ENCODE measurements at places on chromosomes 4 and X.

- DNase-seq, result no peak
Observed at GRCh38 chr4:38873290-38873944, 5.8 kb downstream of the FAM114A1 start.

- no peak for DNase-seq
Observed at GRCh38 chr4:2299794-2300193, 37.9 kb upstream of the MXD4 start.

DNA sequence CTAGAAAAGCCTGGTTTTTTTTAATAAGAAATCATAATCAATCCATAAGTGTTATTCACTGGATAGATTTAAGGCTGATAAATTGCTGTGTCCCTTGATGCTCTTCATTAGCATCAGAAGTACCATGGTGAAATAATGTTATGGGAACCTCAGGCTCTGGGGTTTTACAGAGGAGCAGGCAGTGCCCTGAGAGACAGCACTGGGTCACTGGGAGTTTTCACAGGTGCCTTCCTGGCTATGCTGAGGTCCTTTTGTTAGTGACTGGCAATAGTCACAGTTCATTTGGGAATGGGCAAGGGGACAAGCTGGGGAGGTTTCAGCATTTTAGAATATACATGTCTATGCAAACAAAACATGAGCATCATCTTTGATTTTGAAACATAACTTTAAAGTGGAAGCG lies 38.6 kb downstream of the ANK2 start:
- DNase-seq, result no peak

- DNase-seq, result no peak
Observed at GRCh38 chr4:26402458-26402857, 81.6 kb downstream of the RBPJ start.

DNA sequence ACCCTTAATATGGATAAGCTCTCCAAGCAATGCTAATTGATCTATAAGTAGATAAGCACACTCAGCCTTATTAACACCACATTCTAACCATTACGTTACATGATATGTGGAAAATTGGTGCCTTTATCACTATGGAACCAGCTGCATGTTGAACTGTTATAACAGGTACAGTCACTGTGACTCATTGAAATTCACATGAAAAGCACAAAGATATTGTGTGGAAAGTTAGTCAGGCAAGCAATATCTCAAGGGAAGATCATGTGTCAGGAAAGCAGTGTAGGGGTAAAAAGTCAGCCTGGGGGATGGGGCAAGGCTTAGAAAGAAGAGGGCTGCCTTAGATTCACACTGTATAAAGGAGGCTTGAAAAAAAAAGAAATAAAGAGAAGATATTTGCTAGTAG lies 313.7 kb upstream of the SMIM31 start:
- no peak for DNase-seq

DNA sequence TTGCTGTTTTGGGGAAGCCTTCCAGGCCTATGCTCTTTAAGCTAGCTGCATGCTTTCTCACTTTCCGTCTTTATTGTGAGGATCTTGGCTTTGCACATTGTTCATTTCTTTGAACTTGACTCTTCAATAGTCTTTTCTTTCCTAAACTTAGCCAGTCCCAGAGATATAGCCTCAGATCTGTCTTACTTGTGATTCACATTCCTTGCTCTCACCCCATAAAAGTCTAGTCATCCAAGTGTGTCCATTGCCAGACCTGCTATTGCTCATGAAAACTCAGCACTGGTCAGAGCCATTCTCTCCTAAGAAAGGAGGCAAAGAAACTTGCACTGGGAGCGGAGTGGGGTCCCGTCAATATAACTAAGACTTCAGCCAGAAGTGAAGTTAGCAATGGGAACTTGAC lies 275.0 kb upstream of the CTSO start:
- DNase-seq, result peak; percentile 31

DNA sequence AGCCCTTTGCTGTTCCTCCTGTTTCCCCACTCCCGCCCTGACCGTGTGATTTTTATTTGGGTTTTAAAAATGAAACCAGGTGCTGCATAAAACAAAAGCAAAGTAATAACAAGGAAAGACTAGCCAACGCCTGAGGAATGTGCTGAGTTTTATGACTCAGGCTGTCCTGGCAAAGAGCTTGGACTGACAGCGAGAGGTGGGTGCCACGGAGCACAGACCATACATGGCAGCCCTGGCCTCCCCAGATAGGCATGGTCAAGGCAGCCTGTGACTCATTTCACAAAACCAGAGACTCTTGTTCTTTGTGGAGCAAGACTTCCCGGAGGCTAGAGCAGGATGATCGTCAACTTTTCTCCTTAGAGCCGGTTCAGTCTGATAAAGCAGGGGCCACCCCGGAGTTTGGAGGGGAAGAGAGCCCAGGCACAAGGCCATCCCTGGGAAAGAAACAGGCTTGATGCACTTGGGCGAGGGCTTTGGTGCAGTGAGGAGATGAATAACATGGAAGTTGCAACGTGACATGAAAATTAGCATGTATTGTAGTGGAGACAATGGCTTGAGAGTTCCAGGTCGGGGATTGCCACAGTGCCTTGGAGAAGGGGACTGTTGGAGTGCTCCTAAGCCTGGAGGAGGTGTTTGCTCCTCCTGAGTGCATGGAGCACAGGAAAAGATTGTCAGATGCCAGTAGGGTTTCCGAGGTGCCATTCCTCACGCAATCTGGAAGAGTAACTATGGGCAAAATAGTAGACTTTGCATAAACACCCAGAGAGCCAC lies 54.8 kb downstream of the C4orf51 start:
- peak; percentile 99 for DNase-seq

DNA sequence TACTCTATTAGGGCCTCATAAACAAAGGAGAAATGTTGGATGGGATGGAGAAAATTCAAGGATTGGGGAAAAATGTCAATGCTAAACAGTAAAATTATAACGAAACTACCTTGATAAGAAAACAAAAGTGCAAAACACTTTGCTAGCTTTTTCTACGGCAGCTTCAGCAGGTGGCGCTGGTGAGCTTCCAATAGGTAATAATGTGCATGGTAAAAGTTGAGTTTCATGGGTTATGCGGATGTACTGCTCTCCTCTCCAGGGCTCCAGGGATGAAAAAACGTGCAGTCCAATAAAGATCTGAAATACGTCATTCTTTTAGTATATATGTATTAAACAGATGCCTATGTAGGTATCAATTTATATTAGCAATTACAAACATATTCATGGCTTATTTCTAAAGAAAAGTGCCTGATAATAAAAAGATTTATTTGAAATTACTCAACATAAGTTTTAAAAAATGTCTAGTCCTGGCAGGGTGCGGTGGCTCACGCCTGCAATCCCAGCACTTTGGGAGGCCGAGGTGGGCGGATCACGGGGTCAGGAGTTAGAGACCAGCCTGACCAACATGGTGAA lies 239.6 kb downstream of the GRXCR1 start:
- peak; percentile 80 for DNase-seq

- DNase-seq, result no peak
Observed at GRCh38 chr4:20042769-20043168, 208.9 kb upstream of the SLIT2 start.

GRCh38 chr4:37066159-37066558 lies 178.4 kb upstream of the NWD2 start:
- no peak for DNase-seq

DNA sequence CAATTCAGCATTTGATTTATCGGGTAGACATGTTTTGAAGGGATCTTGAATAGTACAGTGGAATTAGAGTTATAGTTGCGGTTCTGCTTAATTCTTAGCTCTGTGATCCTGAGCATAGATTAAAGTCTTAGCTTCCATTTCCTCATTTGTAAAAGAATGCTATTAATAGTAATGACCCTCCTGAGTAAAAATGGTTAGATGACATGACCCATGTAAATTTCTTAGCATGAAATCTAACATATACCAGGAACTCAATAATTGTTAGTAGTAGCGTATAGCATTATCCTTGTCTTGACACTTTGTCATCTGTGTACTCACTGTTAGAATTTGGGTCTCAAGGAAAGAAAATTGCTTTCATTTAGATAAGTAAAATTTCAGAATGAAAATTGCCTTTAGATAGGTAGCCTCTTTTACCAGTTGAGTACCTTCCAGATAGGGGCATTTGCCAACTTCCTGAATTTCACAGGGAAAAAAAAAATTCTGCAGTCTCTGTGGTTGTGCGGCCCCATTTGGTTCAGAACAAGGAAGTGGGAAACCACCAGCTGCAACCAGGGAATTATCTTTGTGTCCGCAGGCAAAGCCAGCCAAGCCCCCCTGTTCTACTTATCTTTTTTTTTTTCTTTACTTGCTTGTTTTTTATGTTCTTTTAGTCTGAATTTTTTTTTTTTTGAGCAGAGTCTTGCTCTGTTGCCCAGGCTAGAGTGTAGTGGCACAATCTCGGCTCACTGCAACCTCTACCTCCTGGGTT lies 86.9 kb downstream of the TMEM164 start:
- no peak for DNase-seq

GRCh38 chrX:39972340-39972739 lies 125.4 kb downstream of the BCOR start:
- peak; percentile 56 for DNase-seq

DNA sequence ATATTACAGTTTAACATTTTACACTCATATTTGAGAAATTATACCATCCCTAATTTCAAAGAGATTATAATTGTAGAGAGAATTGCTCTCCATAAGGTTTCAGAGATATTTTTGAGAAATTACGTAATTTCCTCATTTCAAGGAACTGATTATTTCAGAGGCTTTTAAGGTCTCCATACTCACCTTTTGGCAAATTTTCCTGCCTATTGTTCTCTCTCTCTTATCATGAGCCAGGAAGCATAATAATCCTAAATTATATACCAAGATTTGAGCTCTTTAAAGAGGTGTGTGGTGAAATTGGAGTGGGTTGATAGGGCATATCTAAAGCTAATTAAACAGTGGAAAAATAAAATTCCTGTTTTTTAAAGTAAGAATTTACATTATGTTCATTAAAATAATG lies 248.9 kb upstream of the FTHL17 start:
- DNase-seq, result no peak

DNA sequence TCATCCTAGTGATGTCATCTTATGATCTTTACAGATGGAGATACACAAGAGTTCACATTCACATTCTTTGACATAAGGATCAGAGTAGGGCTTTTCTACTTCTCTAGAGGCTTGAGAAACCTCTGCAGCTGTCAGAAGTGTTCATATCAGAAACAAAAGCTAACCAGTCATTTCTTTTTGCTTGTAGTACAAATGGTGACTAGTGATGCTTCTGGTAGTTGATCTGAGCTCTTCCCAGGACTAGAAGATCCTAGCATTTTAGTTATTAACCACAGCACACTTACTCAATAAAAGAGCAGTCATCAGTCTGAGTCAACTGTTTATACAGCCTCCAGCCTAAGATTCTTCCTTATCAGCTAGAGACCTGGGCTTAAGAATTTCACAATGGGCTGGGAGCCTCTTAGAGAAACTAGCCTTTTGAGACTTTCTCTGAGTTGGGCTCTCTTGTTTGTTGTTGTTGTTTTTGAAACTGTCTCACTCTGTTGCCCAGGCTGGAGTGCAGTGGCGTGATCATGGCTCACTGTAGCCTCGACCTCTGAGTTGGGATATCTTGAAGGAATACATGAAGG lies 84.1 kb downstream of the TMEM164 start:
- DNase-seq, result peak; percentile 90

DNA sequence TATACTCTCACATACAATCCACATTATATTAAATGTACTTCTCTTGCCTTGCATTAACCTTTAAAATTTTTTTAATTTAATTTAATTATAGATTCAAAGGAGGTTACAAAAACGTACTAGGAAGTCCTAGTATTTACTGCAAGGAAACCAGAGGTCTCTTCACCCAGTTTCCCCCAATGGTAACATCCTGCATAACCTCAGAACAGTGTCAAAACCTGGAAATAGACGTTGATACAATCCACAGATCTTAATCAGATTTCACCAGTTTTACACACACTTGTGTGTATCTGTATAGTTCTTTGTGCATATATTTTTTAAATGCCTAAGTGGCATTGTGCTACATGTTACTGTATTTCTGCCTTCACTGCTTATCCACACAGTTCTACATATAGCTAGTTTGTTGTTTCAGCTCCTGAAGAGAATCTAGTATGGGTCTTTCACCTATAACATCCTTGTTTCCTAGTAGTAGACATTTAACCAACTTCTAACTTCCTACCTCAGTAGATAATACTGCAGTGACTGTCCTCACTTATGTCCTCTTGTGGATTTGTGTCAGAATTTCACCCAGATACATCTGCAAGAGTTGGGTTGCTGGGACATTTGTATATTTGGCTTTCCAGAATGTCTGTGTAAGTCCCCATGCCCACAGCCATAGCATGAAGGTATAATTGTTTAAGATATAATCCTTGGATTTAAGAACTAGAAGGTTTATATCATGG lies 103.2 kb downstream of the NFKB1 start:
- DNase-seq, result no peak

DNA sequence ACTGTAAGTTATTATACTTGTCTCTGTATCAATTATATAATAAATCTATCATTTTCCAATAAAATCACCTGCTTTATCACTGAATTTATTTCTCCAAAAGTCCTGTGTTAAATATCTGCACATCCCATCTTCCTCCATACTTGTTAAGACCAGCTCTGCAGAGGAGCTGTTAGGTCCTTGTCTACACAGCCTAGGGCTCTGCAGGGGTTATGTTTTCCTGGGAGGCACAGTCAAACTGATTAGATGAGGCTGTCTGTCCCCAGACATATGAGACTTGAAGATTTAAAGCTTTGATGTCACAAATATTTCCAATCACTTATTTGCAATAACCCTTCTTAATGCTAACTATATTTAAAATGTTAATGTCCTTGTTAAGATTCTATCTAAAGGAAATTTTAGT lies 446.8 kb downstream of the TRAM1L1 start:
- no peak for DNase-seq

GRCh38 chr4:113971706-113972360 lies 7.6 kb downstream of the ARSJ start:
- DNase-seq, result peak; percentile 75

- peak; percentile 49 for DNase-seq
Observed at GRCh38 chr4:113325876-113326615, 276.6 kb downstream of the ANK2 start.

DNA sequence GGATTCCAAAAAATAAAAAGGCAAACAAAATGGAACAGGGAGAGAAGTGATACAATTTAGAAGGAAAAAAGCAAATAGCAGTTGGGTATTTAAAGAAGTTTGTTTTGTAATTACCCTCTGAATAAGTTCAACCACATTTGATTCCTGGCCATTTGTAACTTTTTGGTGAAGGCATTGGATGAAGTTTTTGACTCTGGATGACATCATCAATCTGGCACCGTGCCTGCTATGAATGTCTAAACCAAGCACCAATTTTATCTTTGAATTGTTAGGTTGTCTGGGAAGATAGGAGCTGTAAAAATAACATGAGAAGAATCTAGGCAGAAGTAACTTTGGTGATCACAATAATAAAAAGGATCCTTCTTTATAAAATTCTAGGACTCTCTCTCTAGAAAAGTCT lies 29.5 kb downstream of the TMPRSS11A start:
- peak; percentile 9 for DNase-seq

DNA sequence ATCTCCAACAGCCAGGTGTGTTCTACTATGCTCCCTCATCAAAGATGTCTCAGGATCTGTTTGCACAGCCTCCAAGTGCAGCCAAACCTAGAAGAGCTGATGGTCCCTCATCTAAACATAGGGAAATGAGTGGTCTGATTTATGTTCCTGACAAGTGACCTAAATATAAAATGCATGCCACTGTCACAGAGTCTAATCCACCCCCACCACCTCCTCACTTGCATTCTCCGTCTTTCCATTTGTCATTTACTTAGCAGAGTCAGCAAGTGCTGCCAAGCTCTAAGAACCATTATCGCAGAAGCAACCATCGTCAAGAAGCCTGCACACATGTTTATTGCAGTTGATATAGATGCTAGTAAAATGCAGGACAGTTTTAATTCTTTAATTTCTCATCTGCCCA lies 33.1 kb upstream of the VCX3A start:
- no peak for DNase-seq

GRCh38 chr4:115770046-115770543 lies 656.7 kb upstream of the NDST4 start:
- DNase-seq, result no peak

GRCh38 chr4:81845273-81845672 lies 373.6 kb upstream of the RASGEF1B start:
- DNase-seq, result no peak

All from GM23248 (cell line).